Upper lobe of left lung (tissue), 6 donors: ENCODE measurements at places on chromosomes 5 and 9.

DNA sequence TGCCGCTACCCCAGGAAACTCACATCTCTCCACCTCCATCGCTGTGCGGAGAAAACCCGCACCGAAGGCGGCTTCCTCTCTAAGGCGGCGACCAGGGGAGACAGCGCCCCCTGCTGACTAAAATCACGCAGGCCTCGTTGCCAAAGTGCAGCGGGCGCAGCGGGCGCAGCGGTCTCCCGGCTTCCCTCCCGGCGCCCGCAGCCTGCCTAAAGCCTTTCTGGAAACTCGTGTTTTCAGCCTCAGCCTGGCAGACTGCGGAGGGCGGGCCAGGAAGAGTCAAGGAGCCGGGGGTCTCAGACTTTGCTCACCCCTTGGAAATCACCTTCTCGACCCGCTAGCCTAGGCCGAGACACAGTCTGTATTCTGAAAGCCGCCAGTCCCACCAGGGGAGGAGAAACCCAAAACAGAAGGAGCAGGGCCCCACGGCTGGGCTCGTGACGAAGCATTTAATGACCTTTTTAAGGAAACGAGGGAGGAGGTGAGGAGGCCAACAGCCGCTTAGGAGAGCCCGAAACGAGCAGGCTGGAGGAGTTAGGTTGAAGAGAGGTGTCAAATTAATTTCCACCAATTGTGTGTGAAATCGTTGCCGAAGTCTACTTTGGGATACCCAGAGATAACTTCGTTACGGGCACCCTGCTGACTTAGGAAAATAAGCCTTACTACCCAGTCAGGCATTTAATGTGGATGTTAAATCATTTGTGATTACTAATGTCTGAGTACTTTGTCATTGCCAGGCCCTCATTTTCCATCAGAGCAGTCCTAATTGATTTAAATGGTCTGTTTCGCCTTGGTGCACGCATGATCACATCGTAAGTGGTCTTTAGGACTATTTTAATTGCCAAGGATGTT is 7.3 kb upstream of the FOXB2 start:
- peak; percentile 86 for DNase-seq
- H3K4me3 ChIP-seq = no peak overlapping the region
- peaks cover 16% of the 10 kb centered on the region for H3K4me1 ChIP-seq
- H3K36me3 ChIP-seq = no peaks in the 10 kb centered on the region
- H3K27me3 ChIP-seq = peaks cover 58% of the 10 kb centered on the region

GRCh38 chr5:39934830-39935229 is 510.1 kb upstream of the DAB2 start:
- no peak for DNase-seq
- no peak overlapping the region for H3K4me3 ChIP-seq
- H3K27ac ChIP-seq = no peak overlapping the region
- H3K36me3 ChIP-seq = no peaks in the 10 kb centered on the region

DNA sequence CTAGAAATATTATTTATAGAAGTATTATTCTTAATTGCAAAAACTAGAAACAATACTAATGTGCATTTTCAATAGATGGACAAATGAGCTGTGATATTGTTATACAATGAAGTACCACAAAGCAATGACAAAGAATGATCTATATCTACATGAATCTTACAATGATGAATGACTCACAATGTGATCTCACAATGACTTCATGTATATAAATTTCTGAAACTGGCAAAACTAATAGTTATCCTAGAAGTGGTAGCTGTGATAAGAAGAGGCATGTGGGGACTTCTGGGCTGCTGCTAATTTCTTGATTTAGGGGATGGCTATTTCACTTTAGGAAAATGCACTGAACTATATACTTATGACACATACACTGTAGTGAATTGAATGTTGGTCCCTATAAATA is 396.0 kb upstream of the ZNF608 start:
- H3K36me3 ChIP-seq = no peaks in the 10 kb centered on the region
- H3K4me3 ChIP-seq = no peak overlapping the region
- no peak overlapping the region for H3K27ac ChIP-seq
- no peaks in the 10 kb centered on the region for H3K4me1 ChIP-seq
- no peak for DNase-seq
- no peaks in the 10 kb centered on the region for H3K27me3 ChIP-seq

DNA sequence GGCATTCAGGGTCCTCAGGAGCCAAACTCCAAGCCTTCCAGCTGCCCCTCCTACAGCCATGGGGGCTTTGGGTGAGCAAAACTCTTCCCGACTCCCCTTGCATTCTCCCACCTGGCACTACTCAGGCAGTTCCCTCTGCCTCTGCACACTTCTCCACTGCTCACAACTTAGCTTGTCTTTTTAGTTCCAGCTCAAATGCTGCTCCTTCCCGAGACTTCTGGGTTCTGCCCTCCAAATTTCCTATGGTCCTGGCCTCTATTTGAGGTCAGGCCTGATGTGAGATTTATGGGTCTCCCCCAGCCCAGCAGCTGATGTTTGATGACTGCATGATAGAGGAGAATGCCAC is 5.7 kb upstream of the SLC25A48 start:
- peaks cover 10% of the 10 kb centered on the region for H3K27me3 ChIP-seq
- no peaks in the 10 kb centered on the region for H3K36me3 ChIP-seq
- no peak overlapping the region for H3K27ac ChIP-seq
- DNase-seq = no peak

DNA sequence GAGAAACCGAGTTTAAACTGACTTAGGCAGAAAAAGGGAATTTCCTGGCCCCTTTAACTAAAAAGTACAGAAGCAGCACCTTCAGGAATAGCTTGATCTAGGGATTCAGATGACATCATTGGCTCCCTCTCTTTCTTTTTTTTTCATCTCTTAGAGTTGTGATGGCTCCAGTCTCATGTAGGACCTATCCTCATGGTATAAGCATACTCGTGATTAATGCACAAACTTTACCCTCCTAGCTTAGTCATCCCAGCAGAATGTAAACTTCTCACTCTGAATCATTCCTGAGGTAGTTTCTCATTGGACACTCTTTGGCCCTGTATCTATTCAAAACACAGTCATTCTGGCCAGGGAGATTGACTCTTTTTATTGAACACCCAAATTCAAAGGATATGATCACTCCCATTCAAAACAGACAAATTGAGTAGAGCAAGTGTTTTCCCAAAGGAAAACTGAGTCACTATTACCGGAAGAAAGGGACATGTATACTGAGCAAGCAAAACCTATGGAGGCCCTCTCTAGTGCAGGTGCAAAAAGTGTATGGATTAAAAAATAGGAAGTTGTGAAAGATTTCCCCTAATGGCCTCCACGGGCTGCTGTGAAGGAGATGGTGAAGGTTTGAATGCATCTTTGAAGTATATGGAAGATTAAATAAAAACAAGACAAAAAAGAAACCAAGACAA is 27.6 kb upstream of the SMIM23 start:
- H3K27me3 ChIP-seq = no peaks in the 10 kb centered on the region
- H3K27ac ChIP-seq = no peak overlapping the region
- H3K36me3 ChIP-seq = no peaks in the 10 kb centered on the region
- no peak for DNase-seq
- H3K4me3 ChIP-seq = no peak overlapping the region

DNA sequence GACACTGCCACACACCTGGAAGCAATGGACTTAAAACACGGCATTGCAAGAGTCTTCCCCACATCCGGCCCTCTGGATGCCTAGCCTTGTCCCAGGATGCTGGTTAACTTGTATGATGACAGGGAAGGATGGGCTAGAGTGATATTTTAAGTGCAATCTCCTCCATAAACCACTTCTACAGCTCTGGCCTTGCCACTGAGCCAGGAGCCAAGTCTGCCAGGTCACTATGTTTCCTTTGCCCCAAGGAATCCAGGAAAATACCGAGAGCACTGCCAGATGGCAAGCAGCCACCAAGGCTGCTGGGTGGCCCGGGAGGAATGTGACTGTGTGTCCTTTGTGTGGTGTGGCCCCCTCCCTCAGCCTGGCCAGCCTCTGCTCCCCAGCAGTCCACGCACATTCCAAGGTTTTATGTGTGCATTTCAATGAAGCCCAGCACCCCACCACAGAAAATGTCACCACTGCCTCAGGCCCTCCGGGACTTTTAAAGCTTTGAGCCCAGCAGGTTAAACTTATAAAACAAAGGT is 106.0 kb downstream of the FRMD3 start:
- H3K4me3 ChIP-seq = no peak overlapping the region
- peak overlapping the region; percentile 76 for H3K27ac ChIP-seq
- H3K36me3 ChIP-seq = no peaks in the 10 kb centered on the region
- no peaks in the 10 kb centered on the region for H3K27me3 ChIP-seq
- H3K4me1 ChIP-seq = peaks cover 31% of the 10 kb centered on the region
- peak; percentile 82 for DNase-seq

DNA sequence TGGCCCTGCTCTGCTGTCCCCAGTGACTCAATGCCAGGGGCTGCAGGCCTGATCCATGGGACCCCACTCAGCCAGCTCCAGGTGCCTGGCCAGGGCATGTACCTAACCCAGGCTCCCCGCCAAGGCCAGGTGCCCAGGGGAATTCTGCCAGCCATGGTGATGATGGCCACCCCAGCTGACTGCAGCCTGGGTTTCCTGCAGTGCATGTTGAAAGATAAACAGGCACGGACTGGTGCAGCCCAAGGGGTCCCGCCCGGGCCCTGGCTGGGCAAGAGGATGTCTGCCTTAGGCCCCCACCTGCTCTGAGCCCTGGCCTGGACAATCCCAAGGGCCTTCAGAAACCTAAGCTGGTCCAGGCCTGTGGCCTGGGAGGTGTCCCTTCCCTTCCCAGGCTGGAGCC is 1.2 kb downstream of the ABCA2 start:
- H3K36me3 ChIP-seq = no peaks in the 10 kb centered on the region
- H3K27ac ChIP-seq = no peak overlapping the region
- no peaks in the 10 kb centered on the region for H3K27me3 ChIP-seq
- H3K4me3 ChIP-seq = peak overlapping the region; percentile 54
- H3K4me1 ChIP-seq = peaks cover 44% of the 10 kb centered on the region

GRCh38 chr5:73827106-73827450 is 201.1 kb downstream of the ARHGEF28 start:
- H3K4me1 ChIP-seq = no peaks in the 10 kb centered on the region
- H3K4me3 ChIP-seq = no peak overlapping the region
- no peaks in the 10 kb centered on the region for H3K27me3 ChIP-seq

GRCh38 chr9:17082343-17083064 is 52.3 kb upstream of the CNTLN start:
- H3K4me3 ChIP-seq = no peak overlapping the region
- H3K36me3 ChIP-seq = no peaks in the 10 kb centered on the region
- H3K4me1 ChIP-seq = no peaks in the 10 kb centered on the region

DNA sequence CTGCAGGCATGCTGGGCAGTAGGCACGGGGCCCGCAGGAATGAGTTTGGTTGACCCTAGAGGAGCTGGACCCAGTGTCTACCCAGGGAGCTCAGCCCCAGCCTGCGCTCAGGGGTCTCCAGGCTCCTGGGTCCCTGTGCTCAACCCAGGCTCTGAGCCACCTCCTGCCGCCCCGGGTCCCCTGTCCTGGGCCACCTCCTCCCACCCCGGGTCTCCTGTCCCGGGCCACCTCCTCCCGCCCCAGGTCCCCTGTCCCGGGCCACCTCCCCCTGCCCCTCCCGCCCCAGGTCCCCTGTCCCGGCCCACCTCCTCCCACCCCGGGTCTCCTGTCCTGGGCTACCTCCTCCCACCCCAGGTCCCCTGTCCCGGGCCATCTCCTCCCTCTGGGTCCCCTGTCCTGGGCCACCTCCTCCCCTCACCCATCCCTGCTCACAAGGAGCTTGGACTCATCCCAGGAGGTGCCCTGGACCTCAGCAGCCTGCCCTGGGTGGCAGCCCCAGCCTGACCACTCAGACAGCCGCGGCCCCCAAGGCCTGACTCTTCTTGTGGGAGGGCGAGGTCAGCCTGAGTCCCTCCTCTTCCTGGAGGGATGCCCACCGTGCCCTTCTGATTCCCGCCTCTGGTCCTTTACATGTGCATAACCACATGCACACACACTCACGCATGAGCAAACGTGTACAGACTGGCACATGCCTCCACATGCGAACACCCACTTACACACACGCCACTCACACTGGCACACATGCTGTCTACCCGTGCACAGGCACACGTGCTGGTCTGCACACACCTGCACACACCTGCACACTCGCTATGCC is 2.4 kb downstream of the LCN12 start:
- no peak overlapping the region for H3K4me3 ChIP-seq
- no peaks in the 10 kb centered on the region for H3K36me3 ChIP-seq
- H3K27me3 ChIP-seq = no peaks in the 10 kb centered on the region
- DNase-seq = no peak
- H3K27ac ChIP-seq = no peak overlapping the region

GRCh38 chr9:93724852-93725251 is 148.5 kb downstream of the PHF2 start:
- H3K36me3 ChIP-seq = no peaks in the 10 kb centered on the region
- H3K4me3 ChIP-seq = no peak overlapping the region
- H3K27me3 ChIP-seq = no peaks in the 10 kb centered on the region
- no peak for DNase-seq
- H3K4me1 ChIP-seq = no peaks in the 10 kb centered on the region

DNA sequence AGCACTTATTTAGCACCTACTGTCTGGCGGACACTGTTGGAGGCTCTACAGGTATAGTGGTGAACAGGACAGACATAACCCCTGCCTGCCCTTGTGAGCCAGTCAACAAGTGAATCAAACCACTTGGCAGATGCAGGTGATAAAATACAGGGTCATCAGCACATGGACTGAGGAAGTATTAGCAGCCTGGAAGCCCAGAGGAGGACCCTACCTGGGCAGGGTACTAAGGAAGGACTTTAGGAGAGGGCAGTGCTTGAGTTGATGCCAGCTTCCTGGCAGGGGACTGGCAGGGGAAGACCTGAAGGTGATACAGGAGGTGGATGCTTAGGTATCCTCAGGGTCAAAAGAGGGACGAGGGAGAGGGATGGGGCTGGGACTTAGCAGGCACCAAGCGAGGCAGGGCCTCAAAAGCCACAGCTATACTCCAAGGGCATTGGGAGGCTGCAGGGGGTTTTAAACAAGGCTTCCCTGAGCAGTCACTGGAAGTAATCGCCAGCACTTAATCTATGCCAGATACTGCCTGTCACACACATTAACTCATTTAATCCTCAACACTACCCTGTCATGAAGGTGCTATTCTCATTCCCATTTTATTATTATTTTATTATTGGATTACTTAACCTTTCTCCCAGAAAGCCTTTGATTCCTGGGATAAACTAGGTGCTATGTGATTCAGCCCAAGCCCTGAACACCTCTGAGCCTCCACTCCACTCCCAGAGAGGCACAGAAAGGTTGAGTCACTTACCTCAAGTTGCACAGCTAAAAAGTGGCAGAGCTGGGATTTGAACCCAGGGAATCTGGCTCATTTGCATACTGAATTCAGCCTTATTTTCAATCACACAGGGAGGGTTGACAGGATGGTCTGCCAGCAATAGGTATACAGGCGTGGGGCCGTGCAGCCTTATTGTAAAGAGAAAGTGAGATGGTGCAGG is 63.8 kb upstream of the ORM1 start:
- H3K27me3 ChIP-seq = no peaks in the 10 kb centered on the region
- H3K4me3 ChIP-seq = no peak overlapping the region
- no peak overlapping the region for H3K27ac ChIP-seq
- DNase-seq = no peak
- H3K4me1 ChIP-seq = peaks cover 1% of the 10 kb centered on the region
